Adrenal gland (tissue), 19 donors: ENCODE measurements at places on chromosomes 3 and 15. TPM values are rescaled to one million over a fixed set of nuclear protein-coding genes. Genes with fewer than 3 reads are reported as not detected.

DNA sequence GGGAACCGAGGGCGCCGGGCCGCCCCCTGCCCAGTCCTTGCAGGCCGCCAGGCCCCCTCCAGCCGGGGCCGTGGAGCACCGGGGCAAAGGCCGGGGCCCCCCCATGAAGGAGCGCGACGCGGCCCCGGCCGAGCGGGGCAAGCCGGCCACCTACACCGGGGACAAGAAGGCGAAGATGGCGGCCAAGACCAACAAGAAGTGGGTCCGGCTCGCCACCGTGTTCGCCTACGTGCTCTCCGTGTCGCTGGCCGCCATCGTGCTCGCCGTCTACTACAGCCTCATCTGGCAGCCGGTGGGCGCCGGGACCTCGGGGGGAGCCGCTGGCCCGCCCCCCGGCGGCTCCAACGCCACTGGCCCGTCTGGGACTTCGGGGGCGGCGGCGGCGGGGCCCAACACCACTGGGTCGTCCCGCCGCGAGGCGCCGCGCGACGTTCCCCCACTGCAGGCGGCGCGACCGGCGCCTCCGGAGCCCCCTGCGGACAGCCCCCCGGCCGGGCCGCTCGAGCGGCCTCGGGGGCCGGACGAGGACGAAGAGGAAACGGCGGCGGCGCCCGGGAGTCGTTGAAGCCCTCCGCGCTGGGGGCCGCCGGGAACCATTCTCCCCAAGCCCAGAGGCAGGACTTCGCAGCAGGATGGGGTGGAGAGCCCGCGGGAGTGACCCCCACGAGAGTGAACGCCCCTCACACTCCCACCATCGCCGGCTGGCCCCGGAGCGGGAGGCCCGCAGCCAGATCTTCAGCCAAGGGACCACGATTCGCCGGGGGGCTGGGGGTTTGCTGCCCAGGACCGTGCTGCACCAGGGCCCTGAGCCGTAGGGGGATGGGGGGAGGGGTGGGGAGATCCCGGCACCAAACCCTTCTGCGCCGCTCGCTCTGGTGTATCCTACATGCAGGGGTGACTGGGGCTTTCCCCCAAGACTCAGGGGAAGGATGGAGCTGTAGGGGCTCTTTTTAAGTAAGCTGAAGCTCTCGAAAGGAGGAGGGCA lies 753 bp downstream of the INAFM2 start:
- H3K27ac ChIP-seq = peak overlapping the region; percentile 84
- H3K36me3 ChIP-seq = no peaks in the 10 kb centered on the region
- no peaks in the 10 kb centered on the region for H3K4me1 ChIP-seq
- H3K4me3 ChIP-seq = no peak overlapping the region
- DNase-seq = no peak
- no peaks in the 10 kb centered on the region for H3K27me3 ChIP-seq

- no peak overlapping the region for H3K4me3 ChIP-seq
- H3K27ac ChIP-seq = no peak overlapping the region
- no peaks in the 10 kb centered on the region for H3K36me3 ChIP-seq
- H3K27me3 ChIP-seq = no peaks in the 10 kb centered on the region
- no peaks in the 10 kb centered on the region for H3K4me1 ChIP-seq
These were observed 597.2 kb downstream of the EDEM1 start for GRCh38 chr3:5784690-5785089.

Gene FBXL22
- 1.0 TPM for polyA plus RNA-seq

Gene INKA1
- 6.3 TPM for polyA plus RNA-seq

Gene KLHL40
- not detected for polyA plus RNA-seq

GRCh38 chr3:134423153-134423552 lies 48.9 kb upstream of the AMOTL2 start:
- no peak overlapping the region for H3K27ac ChIP-seq
- no peaks in the 10 kb centered on the region for H3K36me3 ChIP-seq
- H3K4me1 ChIP-seq = no peaks in the 10 kb centered on the region
- no peak for DNase-seq
- no peak overlapping the region for H3K4me3 ChIP-seq
- H3K27me3 ChIP-seq = no peaks in the 10 kb centered on the region

DNA sequence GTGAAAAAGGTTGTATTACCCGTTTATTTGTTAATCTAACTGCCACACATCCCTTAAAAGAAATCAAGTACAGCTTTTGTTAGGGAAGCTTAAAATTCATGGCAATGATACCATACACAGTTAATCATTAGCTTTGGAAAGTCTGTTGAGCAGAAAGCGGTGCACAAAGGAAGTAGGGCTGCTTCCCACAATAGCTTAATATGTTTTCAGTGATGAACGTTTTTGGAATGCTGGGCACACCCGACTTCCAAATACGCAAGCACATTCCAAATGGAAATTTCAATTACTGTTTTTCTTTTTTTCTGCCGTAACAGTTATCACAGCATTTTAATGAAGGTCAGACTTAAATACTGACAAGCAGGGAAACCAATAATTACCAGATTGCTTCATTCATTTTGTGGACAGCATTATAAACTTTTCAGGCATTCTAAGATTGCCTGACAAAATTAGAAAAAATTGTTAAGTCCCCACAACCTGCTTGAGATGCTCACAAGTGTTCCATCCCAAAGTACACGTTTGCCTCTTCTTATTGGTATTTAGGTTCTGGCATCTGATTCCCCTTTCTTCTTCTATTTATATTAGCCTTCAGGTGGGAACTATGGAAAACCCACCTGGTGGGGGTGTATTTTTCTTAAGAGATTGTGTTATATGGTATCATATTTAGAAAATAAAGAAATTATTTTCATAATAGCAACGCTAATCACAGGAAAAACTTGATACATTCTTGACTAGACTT lies 1.1 kb upstream of the ECT2 start:
- H3K4me3 ChIP-seq = no peak overlapping the region
- no peaks in the 10 kb centered on the region for H3K36me3 ChIP-seq
- H3K4me1 ChIP-seq = peaks cover 20% of the 10 kb centered on the region
- H3K27me3 ChIP-seq = no peaks in the 10 kb centered on the region
- H3K27ac ChIP-seq = no peak overlapping the region

- peaks cover 7% of the 10 kb centered on the region for H3K4me1 ChIP-seq
- DNase-seq = peak; percentile 74
- peaks cover 6% of the 10 kb centered on the region for H3K27me3 ChIP-seq
These were observed 20.5 kb downstream of the CPN2 start for GRCh38 chr3:194330579-194330978.

DNA sequence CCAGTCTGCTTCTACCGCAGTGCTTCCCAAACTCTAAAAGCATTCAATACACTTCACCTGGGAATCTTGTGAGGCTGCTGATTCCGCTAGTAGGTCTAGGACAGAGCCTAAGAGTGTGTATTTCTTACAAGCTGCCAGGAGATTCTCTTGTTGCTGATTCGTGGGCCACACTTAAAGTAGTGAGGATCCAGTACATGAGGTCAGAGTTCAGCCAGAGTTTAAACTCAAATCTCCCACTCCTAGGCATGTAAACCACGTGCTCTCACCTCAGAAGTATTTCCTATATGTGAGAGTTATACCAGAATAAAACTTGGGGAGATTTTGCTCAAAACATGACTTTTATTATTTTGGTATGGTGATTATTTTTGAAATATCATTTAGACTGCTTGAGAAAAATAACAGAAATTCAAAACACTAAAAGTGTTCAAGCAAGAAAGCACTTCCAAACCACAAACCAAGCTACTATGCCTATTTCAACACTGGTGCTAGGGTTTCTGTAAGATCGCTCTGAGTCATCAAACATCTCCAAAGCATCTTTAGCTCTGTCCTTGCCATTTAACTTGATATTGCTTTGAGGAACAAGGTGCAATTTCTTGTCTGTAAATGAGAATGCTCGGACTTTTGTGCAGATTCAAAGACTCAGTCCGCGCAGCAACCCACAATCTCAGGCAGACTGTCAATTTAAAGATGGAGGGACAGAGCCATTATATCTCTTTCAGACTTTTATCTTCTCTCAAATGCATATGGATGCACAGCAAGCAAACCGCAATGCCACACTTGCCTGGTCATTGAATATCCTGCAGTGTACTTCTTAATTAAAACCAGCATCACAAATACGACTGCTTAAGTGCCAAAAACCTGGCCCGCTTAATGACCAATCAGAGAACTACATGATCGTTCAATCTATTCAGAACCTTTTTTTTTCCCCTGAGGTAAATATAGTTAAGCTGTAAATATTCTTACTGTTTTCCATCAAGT lies 59.8 kb downstream of the AGTR1 start:
- H3K4me3 ChIP-seq = no peak overlapping the region
- H3K4me1 ChIP-seq = no peaks in the 10 kb centered on the region
- H3K27ac ChIP-seq = no peak overlapping the region

DNA sequence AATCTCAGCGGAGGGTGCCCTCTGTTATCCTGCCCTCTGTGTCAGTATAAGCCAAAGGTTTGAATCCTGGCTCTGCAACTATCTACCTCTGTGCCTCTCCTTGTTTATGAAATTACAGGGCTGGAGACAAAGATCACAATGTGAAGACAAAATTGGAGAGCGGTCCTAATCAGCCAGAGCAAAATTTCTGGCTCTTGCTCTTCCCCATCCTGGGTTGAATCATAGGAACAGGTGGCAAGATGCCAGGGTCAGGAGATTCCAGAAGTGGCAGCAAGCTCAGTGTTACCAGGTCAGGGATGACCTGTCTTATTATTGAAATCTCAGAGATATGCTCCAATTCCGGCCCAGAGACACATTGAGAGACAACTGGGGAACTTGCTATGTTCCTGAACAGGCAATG lies 2.3 kb upstream of the CCR2 start:
- peak; percentile 57 for DNase-seq
- H3K27ac ChIP-seq = no peak overlapping the region
- H3K36me3 ChIP-seq = no peaks in the 10 kb centered on the region
- peaks cover 9% of the 10 kb centered on the region for H3K27me3 ChIP-seq
- peaks cover 3% of the 10 kb centered on the region for H3K4me1 ChIP-seq
- no peak overlapping the region for H3K4me3 ChIP-seq

Gene MON1A
- 12.9 TPM for polyA plus RNA-seq

Gene CLDN1
- polyA plus RNA-seq = 53.4 TPM

DNA sequence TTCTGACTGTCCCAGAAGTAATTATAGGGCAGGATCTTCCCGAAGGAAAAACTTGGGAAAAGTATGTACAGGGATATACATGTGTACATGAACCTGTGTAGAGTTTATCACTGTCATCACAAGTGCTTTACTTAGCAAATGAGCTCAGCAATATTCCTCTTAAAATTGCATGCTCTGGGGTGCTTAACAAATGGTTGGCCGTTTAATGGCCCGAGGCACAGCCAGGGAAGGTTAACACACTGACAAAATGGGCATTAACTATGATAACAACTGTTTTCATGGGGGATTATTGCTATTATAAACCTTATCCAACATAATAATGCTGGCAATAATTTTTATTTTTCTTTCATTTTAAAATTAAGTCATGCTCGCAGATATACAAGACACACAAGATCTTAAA lies 459.3 kb downstream of the TUSC7 start:
- no peak for DNase-seq
- no peaks in the 10 kb centered on the region for H3K36me3 ChIP-seq
- no peaks in the 10 kb centered on the region for H3K4me1 ChIP-seq
- no peak overlapping the region for H3K27ac ChIP-seq
- no peaks in the 10 kb centered on the region for H3K27me3 ChIP-seq

DNA sequence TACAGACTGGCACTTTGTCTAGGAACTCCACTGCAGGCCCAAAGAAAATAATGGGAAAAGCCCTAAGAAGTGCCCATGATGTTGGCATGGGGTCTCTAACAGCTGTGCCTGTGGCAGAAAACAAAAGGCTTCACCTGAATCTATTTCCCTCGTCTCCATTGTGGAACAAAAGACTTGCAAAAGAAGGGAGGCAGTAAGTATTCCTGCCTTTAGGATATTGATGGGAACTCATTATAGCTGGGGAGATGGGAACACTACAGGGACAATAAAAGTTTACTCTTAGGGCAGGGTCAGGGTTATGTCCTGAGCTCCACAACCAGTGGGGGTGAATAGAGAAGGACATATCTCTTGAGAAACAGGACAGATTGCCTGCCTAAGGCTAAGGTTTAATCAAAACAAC lies 930.6 kb upstream of the EPHA6 start:
- no peaks in the 10 kb centered on the region for H3K27me3 ChIP-seq
- no peak overlapping the region for H3K4me3 ChIP-seq
- H3K36me3 ChIP-seq = no peaks in the 10 kb centered on the region
- no peak for DNase-seq
- H3K4me1 ChIP-seq = no peaks in the 10 kb centered on the region

Gene FANCD2OS
- not detected for polyA plus RNA-seq

GRCh38 chr15:56587686-56588085 lies 122.7 kb upstream of the MNS1 start:
- DNase-seq = no peak
- H3K36me3 ChIP-seq = no peaks in the 10 kb centered on the region
- H3K4me1 ChIP-seq = no peaks in the 10 kb centered on the region
- no peak overlapping the region for H3K27ac ChIP-seq
- no peak overlapping the region for H3K4me3 ChIP-seq
- no peaks in the 10 kb centered on the region for H3K27me3 ChIP-seq

DNA sequence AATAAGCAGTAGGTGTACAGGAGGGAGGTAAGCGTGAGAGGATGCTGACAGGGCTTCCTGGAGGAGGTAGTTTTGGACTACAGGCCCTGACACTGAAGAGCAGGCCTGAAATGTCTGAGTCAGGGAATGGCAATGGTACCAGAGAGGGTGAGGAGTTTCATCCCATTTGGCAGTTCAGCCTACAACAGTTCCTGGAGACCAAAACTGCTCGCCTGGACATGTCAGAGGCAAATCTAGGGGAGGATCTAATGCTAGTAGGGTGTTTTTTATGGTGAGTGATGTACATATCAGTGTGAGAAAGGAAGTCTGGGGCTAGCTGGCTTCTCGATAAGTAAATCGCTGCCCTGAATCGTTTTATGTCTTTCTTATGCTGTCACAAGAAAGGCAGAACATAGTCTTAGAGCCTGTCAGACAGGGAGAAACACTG lies 13.8 kb upstream of the TNFSF10 start:
- no peak overlapping the region for H3K27ac ChIP-seq
- no peak overlapping the region for H3K4me3 ChIP-seq
- no peaks in the 10 kb centered on the region for H3K36me3 ChIP-seq
- DNase-seq = no peak
- H3K4me1 ChIP-seq = peaks cover 12% of the 10 kb centered on the region

Gene CD80
- 0.07 TPM for polyA plus RNA-seq

DNA sequence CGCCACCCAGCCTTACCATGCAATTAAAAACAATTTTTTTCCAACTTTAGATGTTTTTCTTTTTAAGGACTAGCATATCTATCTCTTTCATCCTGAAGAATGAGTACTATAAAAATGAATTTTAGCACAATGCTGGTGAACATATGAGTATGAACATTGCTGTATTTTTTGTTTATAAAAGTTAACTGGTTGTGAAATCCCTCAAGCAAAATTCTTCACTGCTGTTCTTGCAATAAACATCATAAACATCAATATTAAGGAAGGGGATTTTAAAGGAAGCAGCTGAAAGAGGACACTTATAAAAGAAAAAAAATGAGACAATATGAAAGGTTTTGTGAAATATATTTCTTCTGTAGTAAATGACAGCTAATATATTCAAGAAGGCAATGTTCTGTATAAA lies 3.0 kb downstream of the PLSCR4 start:
- no peak overlapping the region for H3K27ac ChIP-seq
- no peaks in the 10 kb centered on the region for H3K36me3 ChIP-seq
- H3K4me3 ChIP-seq = no peak overlapping the region
- peaks cover 20% of the 10 kb centered on the region for H3K4me1 ChIP-seq

GRCh38 chr3:160403796-160404470 lies 4.5 kb downstream of the SMC4 start:
- H3K4me3 ChIP-seq = no peak overlapping the region
- DNase-seq = no peak
- H3K36me3 ChIP-seq = no peaks in the 10 kb centered on the region
- no peaks in the 10 kb centered on the region for H3K4me1 ChIP-seq

GRCh38 chr3:109081746-109082510 lies 36.0 kb downstream of the MORC1 start:
- peak; percentile 20 for DNase-seq
- H3K4me3 ChIP-seq = no peak overlapping the region
- no peaks in the 10 kb centered on the region for H3K27me3 ChIP-seq
- H3K4me1 ChIP-seq = no peaks in the 10 kb centered on the region
- H3K27ac ChIP-seq = no peak overlapping the region
